Activated CD4-positive, alpha-beta T cell treated with anti-CD3 and anti-CD28 coated beads, Interleukin-2, amount 10 ng/mL, durations not matched to agents 24 days and 14 days (primary cell): ENCODE measurements at places on chromosomes 13 and 19.

DNA sequence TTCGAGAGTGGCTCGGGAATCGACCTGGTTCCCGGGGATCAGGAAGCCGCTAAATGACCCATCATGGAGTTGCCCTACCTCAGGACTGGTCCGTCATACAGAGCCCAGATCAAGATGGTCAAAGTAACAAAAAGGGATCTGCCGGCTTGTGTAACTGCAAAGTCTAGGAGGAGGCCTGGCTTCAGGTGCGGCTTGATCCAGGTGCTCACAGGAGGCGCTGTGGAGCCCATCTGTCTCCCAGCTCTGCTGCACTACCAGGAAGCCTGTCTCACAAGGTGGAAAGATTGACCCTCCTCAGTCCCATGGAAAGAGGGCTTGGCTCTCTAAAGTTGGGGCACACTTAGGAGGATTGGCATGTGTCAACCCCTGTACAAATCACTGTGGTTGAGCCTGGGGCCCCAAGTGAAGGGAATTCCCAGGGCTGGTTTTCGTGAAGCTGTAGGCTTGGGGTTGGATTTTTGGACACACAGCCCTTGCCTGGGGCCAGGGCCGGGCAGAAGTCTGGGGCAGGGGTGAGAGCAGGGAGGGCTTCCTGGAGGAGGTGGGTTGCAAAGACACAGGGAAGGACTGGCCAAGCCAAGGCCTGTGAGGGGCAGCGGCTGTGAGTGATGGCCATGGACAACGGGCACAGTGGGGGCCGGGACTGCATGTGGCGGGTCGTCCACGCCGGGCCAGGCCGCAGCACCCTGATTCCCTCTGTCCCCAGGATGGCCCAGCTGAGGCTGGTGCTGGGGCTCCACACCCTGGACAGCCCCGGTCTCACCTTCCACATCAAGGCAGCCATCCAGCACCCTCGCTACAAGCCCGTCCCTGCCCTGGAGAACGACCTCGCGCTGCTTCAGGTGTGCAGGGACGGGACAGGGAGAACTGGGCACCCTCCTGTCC lies 4.2 kb downstream of the GZMM start:
- DNase-seq: no peak

- no peak for DNase-seq
These were observed 33.8 kb upstream of the SGCG start for GRCh38 chr13:23146811-23147625.

- DNase-seq: peak; percentile 31
These were observed 277.9 kb upstream of the SOX1 start for GRCh38 chr13:111789011-111789410.

GRCh38 chr19:38778733-38779132 lies 5.4 kb upstream of the LGALS7 start:
- DNase-seq: no peak

DNA sequence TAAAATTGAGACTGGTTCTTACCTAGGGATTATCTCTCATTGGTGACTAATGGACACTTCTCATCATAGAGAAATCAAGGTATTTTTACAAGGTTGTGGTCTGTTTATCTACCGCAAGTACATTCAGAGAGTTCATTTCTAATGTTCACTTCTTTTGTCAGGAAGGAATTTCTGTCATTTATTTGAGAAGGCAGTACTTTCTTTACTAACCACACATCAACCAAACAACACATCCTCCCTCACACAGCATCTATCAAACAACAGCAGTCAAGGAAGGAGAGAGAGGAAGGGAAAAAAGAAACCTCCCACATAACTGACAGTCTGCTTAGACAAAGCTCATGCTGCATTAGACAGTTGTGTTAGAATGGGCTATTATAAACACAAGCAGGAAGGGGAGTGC lies 182.3 kb upstream of the KLF12 start:
- DNase-seq: no peak

DNA sequence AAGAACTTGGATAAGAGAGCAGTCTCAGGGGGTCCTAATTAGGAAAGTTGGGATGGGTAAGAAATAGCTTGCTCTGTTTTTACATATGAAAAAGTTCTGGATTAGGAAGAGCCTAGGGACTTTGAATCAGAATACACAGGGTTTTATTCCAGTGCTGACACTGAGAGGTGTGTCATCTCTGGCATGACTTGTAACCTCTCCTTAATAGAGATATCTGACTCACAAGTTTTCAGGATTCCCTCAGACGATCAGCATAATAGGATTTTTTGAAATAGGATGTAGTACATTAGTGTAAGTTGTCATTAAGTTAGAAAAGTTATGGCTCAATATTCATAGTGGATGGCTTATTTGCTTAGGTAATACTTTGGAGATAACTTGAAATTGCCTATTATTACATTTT lies 555.2 kb upstream of the MIR17HG start:
- DNase-seq: no peak

- peak; percentile 68 for DNase-seq
These were observed 163.5 kb downstream of the KATNAL1 start for GRCh38 chr13:30143666-30144400.

DNA sequence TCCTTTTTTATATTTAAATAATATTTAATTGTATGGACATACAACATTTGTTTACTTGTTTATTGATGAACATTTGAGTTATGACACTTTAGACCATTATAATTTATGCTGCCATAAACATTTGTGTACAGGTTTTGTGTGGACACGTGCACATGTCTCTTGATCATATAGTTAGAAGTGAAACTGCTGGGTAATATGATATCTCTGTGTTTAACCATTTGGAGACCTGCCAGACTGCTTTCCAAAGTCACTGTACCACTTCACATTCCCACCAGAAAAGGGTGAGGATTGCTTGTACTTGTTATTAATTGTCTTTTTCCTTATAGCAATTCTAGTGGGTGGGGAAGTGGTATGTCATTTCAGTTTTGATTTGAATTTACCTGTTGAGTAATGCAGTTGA lies 145.6 kb upstream of the KLHL1 start:
- DNase-seq: no peak

DNA sequence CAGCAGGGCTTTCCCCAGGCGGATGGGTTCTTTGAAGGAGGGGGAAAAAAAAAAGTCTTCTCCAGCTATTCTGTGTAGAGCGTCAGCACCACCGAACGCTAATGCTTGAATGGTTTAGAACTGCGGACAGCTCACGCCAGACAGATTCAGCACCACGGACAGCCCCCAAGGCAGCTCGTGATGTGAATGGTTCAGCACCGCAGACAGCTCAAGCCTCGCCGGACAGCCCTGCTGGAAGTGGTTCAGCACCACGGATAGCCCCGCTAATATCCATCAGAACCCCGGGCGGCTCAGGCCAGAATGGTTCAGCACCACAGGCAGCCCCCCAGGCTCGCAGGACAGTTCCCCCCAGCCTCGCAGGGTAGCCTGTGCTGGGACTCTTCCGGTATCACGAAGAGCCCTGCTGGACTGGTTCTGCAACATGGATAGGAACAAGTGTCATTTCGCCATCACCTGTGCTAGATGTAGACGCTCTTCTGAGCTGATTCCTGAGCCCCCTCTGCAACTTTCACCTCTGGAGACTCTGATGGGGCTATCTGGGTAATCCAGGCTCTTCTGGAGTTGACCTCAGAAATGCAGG lies 4.9 kb upstream of the SMIM17 start:
- DNase-seq: peak; percentile 82

- DNase-seq: peak; percentile 73
These were observed 68.0 kb upstream of the GPR183 start for GRCh38 chr13:99374994-99375737.

- DNase-seq: no peak
These were observed 98.2 kb downstream of the RBM26 start for GRCh38 chr13:79307866-79308298.

DNA sequence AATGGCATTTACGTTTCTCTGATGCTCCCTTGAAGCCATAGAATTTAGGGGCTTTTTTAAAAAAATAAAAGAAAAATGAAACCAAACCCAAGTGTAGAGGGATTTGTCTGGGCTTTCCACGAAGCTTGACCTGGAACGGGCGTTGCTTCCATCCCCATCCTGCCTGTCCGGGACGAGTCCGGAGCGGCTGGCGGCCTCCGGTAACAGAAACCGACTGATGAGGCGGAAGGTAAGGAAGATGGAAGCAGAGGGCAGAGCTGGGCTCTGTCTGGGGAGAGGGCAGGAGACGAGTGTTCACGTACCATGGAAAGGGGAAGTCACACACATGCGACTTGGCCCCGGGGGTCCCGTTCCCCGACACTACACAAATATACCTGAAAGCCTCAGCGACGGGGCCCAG lies 34.3 kb downstream of the BTBD2 start:
- DNase-seq: no peak

- no peak for DNase-seq
These were observed 214.1 kb upstream of the UFM1 start for GRCh38 chr13:38135592-38135991.

- DNase-seq: no peak
These were observed 503.0 kb downstream of the DCT start for GRCh38 chr13:93976528-93976927.

DNA sequence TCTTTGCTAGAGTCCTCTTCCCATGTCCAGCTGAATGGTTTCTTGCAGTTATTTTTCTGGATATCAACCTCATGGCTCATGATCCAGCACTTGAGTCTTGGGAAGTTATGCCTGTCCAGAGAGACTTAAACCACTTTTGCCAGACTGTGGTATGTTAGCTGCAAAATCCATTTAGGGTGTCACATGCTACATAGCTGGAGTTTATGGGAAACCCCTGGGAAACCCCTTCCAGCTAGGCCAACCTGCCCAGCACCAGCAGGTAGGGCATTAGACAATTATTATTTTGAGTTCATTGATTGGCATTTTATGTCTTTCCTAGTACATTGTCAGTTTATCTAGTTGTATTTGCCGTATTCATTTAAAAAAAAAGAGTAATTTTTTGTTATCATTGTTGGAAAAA lies 797.8 kb downstream of the EFNB2 start:
- no peak for DNase-seq

DNA sequence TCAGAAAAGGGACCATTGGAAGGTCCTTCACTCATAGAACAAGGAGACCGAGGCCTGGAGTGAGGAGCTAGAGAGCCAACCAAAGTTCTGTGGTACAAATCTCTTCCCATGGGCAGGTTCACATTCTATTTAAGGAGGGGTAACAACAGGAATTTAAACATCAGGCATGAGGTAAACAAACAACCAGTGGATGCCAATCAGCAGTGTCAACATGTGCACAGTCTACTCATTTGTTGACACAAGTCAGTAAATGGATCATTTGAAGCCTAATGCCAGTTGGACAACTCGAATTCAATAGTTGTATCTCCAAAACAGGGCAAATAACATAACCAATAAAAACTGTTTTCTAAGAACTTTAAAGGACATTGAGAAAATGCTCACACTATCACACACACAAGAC lies 6.3 kb upstream of the DOCK9 start:
- DNase-seq: no peak

DNA sequence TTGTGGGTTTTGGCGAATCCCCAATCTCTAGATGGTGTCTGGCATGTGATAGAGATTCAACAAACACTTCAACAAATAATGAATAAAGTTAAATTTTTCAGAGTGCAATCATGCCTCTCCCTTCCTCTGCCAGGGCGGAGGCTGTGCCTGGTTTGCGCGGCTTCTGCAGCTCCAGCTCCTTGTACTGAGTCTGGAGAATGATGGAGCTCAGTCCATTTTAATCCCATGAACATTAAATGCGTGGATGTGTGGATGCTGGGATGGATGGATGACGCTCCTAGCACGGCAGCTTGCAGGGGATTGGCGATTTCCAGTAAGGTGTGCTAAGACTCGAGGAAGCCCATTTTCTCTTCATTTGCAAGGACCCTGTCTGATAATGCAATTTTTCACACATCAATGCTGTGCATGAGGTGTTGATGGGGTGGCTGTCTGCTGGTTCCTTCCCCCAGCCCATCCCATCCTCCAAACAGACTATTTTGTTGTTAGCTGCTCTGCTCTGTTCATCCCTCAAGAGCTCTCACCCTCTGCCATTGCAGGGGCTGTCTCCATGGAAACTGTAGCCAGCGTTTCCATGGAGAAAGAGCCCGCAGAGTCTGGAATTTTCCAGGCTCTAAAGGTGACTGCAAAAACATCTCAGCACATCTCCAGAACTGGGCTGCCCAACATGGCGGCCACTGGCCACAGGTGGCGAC lies 92.6 kb upstream of the PEG3 start:
- no peak for DNase-seq
